Effector memory CD4-positive, alpha-beta T cell (primary cell): ENCODE measurements at places on chromosomes 6 and 20.

DNA sequence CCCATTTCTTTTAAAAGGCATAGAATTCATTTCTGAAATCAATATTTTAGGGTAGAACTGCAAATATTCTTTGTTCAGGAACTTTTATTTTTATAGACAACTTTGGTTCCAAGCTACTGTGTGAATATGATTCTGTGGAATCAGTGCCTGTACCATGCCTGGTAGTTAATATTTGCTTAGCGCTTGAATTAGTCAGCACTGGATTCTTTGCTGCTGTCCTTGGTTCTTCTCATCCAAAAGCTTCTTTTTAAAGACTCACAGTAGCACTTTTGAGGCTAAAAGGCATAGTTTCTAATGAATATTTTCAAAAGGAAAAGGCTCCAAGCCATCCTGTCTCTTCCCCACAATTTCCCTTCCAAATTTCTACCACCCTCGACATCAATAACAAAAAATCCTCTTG is 109.5 kb downstream of the SLC35F1 start:
- no peak for DNase-seq

- no peak for DNase-seq
Measured at GRCh38 chr20:56391037-56391436, 978 bp downstream of the AURKA start.

GRCh38 chr20:57860576-57860975 is 150.8 kb upstream of the PMEPA1 start:
- DNase-seq = no peak

GRCh38 chr6:150418827-150419594 is 50.2 kb downstream of the IYD start:
- peak; percentile 36 for DNase-seq

DNA sequence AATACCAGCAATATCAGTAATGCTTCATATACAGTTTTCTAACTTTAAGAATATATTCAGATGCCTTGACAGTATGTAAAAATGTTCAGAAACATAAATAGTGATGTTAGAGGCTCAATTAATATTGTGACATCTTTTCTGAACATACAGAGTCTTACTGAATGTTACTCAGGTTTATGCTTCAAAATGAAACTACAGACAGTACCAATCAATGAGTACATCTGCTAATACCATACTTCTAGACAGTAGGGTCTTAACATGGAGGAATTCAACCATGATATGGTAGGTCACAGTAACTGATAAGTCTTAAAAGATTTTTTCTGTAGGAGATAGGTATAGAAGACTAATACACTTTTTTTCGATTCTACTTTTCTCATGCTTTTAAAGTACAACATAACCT is 8.3 kb downstream of the GCLC start:
- DNase-seq = no peak

GRCh38 chr6:142321451-142321850 is 19.6 kb downstream of the ADGRG6 start:
- DNase-seq = no peak

DNA sequence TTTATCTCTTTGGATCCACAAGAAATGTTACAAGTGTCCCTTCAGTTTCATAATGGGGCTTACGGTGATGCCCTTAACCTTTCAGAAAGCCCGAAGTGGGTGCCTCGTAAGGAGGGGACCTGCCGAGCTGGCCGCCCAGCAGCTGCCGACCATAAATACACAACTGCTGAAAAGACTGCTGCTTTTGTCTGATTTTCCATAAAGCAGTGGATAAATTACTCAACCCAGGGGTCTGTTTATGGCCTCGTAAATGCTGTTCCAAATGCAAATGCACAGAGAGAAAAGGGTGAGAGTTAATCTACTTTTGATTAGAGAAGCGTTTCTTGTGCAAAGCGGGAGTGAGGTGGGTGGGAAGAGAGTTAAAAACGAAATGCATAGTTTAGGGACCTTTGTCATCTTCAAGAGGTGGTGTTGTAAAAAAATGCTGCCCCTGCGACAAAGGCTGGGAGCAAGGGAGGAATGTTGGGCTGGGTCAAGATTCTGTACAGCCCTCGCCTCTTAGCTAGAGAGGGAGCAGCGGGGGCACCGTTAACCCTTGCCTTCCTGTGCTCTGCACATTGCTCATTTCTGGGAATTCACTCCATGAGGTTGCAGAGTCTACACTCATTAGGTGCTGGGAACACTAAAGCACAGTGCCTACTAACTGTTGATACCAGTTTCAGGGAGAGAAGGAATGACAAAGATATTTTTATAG is 112.0 kb upstream of the MTHFD1L start:
- no peak for DNase-seq

- no peak for DNase-seq
Measured at GRCh38 chr20:20525756-20526155, 157.9 kb downstream of the INSM1 start.

DNA sequence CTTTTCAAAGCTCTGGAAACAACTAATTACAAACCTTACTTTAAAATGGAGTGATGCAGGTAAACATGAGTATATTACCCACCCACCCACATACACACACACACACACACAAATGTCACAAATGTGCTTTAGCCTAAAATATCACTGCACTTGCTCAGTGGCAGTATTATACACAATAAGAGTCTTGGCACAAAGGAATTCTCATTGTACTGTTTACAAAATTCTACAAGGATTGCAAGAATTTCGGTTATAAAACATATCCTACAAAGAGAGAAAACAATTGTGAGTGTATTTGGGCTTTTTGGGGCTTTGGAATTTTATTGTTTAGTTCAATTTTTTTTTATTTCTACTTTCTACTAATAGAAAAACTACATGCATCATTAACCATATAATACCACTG is 113.2 kb upstream of the BEND6 start:
- no peak for DNase-seq

DNA sequence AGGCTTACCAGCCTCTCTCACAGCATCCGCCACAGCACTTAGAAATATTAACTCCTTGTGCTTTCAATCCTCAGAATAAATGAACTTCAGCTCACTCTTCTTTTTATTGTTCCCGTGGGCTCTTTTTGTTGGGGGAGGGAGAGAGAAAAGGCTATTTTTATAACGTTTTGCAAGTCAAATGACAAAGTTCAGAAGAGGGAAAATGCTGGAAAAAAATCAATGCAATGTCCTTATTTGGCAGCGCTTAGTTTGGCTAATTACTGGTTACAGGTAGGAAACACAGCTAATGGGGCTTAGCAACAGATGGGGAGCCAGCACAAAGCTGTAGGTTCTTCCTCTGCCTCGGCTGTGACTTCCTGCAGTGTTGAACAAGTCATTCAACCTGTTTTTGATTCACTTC is 1067.0 kb upstream of the MAP3K7 start:
- no peak for DNase-seq

DNA sequence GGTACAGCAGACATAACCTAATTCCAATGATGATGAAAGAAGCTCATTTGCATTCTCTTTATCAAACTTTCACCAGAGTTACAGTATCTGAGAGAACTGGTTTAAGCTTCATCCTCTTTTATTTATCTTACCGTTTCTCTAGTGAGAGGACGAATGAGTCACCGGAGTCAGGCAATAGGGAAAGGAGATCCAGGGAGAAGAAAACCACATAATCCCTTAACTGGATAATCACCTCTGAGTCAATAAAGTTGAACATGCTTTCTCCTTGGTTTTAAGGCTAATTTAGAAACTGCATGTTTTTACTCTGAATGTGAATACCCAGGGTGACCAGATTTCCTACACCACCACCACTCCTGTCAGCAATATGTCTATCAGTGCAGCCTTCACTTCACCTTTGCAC is 313.7 kb upstream of the TBX18 start:
- DNase-seq = no peak

- no peak for DNase-seq
Measured at GRCh38 chr20:33093582-33093981, 14.1 kb downstream of the BPIFB4 start.

- no peak for DNase-seq
Measured at GRCh38 chr6:107493158-107494057, 3.5 kb downstream of the SOBP start.

- no peak for DNase-seq
Measured at GRCh38 chr6:57302477-57302876, 15.0 kb upstream of the PRIM2 start.

- no peak for DNase-seq
Measured at GRCh38 chr20:33348136-33348937, 53.0 kb downstream of the CDK5RAP1 start.

GRCh38 chr6:56091159-56091869 is 156.1 kb downstream of the COL21A1 start:
- no peak for DNase-seq

DNA sequence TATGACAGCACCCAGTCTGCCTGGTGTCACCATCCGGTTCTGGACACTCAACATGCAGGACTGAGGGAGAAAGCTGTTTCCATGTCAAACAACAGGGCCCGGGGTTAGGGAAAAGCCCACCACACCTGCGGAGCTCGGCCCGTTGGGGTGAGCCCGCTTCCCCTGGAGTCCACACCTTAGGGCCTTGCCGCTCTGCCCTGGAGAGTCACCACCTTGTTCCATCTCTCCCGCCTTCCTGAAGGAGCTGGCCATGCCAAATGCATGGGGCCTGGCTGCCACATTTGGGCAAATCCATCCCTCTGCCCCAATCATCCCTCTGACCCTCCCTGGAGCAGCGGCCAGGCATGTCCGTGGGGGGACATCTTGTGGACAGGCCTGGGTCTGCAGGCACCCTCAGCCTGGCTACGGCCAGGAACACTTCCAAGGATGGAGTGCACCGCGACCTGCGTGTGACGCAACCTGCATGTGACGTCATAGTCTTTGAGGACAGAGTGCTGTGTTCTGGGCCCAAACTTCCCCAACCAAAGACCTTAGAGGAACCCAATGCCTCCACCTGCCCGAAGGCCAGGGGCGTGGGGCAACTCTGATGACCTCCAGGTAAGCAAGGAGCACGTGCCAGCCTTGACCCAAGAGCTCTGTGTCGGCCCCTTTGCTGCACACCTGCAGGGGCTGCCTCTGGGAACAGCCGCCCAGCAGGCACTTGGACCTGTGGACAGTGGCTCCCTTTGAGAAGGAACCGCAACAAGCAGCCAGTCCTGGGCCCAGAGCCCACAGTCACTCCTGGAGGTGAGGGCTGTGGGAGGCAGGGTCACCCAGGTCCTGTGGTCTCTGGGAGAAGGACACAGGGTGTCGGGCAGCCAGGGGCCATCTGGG is 1.7 kb downstream of the CABLES2 start:
- DNase-seq = no peak

- no peak for DNase-seq
Measured at GRCh38 chr20:59804347-59804746, 129.1 kb downstream of the SYCP2 start.

DNA sequence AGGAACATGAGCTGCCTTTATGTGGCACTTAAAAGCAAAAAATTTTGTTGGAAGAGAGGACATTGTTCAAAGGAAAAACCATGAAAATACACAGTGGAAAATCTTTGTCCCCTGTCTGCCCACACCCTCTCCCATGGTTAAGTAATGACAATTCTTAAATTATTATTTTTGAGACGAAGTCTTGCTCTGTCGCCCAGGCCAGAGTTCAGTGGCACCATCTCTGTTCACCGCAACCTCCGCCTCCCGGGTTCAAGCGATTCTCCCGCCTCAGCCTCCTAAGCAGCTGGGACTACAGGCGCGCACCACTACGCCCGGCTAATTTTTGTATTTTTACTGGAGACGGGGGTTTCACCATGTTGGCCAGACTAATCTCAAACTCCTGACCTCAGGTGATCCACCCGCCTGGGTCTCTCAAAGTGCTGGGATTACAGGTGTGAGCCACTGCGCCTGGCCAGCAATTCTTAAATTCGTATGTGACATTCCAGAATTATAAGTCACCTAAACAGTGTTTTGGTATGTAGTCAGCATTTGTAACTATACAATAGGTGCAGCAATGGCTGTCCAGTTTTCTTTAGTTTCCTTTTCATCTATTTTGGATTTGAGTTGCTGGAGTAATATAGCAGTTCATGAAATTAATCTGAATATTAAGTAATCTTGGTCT is 636 bp upstream of the SSR1 start:
- no peak for DNase-seq

- no peak for DNase-seq
Measured at GRCh38 chr6:30707281-30707850, 9.7 kb downstream of the MDC1 start.

DNA sequence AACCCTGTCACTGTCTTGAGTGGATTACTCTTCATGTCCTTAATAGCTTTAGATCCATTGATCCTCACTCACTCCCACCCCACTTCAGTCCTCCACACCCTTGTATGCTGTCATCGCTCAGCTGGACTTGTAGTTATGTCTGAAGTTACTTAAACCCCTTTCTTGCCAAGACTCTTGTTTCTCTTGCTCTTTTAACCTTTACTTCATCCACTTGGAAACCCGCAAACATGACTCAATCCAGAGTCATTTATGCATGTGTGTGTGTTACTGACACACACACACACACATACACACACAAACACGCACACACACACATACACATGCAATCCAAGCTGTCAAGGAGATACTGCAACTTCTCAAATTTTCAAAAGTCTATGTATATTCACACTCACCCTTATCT is 341.8 kb downstream of the SYNE1 start:
- DNase-seq = no peak

GRCh38 chr6:120484146-120484545 is 850.1 kb downstream of the TBC1D32 start:
- no peak for DNase-seq

DNA sequence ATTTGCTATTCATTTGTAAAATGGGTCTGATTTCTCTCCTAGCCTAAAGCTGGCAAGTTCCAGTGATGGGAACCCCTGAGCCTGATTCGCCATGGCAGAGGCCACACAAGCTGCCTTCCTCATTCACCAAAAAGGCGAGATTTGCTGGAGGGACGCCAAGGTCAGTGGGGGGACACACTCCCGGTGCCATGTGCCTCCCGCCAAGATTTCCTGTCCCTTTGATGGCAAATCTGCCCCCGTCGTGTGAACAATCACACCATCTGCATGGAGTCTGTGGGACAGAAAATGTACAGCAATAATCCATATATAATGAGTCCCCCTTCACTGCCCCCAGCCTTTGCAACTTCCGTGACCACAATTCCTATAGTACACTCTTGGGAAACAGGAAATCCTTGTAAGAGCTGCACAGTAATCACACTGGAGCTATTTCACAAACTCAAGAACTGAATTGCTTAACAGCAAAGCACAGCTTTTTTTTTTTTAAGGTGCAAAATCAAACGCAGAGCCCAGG is 15.7 kb upstream of the IGF2R start:
- DNase-seq = no peak

DNA sequence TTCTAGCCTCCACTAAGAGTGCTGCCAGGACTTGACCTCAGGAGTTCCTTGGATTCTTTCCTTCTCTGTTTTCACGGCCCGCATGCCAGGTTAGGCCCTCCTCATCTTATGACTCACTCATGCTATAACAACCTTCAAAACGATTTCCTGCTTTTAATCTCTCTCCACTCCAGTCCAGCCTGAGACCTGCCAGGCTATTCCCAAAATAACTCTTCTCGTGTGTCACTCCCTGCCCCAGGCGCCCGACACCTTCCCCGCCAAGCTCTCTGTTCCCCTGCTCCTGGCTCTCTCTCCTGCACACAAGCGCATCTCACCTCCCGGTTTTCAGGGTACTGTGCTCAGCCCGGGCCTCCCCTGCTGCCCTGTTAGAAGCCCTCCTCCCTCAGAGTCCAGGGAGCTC is 64.1 kb upstream of the RPS6KA2 start:
- no peak for DNase-seq

- DNase-seq = no peak
Measured at GRCh38 chr6:84775751-84776150, 11.4 kb upstream of the TBX18 start.
